ENCODE measurements at places on chromosomes 3 and 15.

DNA sequence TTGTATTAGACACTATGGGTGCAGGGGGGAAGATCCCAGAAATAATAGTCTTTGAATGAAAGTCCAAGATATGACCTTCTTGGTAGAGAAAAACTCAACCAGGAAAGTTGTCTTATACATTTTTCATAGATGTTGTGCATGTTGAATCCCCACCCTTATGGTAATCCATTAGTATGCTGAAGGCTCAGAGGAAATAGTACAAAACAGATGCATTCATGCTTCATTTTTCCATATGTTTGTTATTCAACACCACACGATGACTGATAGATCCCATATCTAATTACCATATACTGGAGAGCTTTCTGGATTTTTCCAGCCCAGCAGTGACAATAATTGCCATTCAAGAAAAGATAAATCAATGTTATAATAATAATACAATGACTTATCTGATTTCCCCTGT, 487.4 kb downstream of the FGF12 start:
- no peak for DNase-seq

- peak; percentile 29 for DNase-seq
Observed at GRCh38 chr3:166013073-166013679, 176.0 kb upstream of the BCHE start.

DNA sequence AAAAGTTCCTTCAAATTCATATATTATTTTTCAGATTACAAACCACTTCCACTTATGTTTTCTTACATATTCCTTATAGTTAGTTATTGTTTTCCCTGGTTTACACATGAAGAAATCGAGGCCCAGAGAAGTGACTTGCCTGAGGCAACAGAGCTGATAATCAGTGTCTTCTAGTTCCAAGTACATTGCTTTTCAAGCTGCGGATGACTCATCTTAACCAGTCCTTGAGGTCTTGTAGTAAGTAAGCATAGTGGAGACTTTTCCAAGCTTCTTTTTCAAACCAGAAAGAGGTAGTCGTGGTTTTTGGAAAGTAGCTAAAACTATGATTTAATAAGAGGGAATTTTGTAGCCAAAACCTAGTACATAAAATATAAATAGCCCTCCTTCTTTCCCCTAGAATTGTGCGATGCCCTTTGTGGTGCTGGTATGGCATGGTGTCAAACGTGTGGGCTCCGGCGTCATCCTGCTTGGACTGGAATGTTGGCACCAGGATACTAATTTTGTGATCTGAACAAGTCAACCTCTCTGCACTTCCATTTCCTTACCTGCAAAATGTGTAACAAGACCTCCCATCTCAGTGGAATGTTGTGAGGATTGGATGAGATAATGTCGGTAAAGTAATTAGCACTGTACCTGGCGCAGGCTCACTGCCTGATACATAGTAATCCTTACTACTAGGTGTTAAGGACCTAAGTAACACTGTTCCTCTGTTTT, 19.0 kb upstream of the DLG1 start:
- DNase-seq: no peak

- DNase-seq: no peak
Observed at GRCh38 chr15:83063551-83063950, 3.5 kb downstream of the BTBD1 start.

- DNase-seq: no peak
Observed at GRCh38 chr15:63238796-63239195, 38.6 kb upstream of the APH1B start.

DNA sequence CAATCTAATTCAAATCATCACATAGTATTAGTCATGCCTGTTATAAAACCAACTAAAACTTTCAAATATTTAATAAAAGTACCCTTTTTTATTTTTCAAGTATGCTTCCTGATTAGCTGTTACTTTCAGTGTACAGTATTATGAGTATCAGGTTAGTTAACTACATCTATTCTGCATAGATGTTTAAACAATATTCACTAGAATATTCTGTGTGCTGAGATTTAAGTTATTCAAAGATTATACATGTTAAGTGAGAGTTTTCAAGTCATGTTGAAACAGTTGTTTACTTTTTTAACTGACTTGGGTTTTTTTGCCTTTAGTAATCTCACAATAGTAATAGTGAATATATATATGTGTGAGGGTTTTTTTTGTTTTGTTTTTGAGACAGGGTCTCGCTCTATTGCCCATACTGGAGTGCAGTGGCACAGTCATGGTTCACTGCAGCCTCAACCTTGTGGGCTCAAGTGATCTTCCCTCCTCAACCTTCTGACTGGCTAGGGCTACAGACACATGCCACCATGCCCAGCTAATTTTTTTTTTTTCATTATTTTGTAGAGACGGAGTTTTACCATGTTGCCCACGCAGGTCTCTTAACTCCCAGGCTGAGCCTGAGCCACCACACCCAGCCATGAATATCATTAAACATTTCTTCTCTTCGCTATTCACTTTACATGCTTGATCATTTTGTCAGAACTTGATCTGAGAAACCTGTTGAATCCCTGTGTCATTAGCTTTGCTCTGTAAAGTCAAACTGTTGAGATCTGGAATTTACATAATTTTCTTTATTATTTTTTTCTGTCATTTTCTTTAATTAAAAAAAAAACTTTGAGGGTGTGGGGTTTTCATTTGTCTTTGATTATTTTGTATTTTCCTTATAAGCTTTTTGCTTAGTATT, 286.2 kb upstream of the UBE2E1 start:
- DNase-seq: no peak

DNA sequence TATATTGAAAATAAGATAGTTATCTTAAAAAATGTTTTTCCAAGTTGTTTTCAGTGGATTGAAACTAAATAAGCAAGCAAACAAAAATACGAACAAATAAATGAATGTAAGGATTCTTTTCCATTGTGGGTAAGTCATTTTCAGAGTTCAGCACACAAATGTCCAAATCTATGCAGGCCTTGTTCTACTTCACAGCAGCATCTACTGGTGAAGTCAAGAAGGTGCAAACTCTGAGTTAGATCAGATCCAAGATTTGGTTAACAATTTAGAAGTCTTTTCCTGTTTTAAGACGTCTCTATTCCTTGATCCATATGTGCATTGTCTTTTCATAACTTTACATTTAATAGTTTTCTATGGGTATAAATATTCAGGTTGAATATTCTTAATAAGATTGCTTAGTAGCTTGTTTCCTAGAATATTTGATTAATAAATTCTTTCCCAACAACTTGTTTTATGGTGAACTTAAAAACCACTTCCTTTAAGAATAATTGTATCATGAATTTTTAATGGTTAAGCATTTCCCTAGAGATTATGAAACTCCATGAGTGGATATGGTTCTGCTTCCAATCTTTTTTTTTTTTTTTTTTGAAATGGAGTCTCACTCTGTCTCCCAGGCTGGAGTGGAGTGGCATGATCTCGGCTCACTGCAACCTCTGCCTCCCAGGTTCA, 10.5 kb downstream of the PTX3 start:
- DNase-seq: peak; percentile 22

DNA sequence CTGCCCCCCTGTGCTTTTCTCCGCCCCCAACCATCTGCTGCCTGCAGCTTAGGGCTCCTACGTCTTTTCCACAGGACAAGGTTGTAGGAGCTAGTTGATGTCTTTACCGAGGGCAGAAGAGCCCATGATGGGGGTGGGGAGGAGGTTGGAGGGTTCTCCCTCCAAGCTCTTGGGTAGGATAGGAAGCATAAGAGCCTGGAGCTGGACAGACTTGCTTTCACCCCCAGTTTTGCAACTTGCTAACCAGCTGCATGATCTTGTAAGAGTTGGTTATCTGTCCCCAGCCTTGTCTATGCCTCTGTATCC, 856 bp downstream of the ABCF3 start:
- no peak for DNase-seq

All from renal cortex interstitium (tissue), 15 donors.